ENCODE measurements at places on chromosomes 11 and 22.

DNA sequence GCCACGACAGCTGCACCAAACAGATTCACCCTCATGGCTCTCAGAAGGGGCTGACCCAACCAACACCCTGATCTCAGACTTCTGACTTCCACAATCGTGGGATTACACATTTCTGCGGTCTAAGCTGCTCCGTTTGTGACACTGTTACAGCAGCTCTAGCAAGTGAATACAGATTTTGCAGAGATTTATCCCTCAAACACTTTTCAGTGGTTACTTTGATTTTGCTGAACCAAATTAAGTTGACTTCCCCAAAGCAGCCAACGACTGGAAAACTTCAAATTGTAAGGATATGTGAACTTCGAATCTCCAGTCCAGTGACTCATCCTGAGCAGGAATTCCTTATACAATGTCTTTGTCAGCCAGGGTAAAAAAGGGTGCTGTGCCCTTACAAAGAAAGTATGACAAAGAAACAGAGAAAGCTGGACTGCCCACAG lies 14.8 kb upstream of the INCENP start:
- no peak for DNase-seq

GRCh38 chr11:112580864-112581263 lies 320.2 kb upstream of the PLET1 start:
- no peak for DNase-seq

DNA sequence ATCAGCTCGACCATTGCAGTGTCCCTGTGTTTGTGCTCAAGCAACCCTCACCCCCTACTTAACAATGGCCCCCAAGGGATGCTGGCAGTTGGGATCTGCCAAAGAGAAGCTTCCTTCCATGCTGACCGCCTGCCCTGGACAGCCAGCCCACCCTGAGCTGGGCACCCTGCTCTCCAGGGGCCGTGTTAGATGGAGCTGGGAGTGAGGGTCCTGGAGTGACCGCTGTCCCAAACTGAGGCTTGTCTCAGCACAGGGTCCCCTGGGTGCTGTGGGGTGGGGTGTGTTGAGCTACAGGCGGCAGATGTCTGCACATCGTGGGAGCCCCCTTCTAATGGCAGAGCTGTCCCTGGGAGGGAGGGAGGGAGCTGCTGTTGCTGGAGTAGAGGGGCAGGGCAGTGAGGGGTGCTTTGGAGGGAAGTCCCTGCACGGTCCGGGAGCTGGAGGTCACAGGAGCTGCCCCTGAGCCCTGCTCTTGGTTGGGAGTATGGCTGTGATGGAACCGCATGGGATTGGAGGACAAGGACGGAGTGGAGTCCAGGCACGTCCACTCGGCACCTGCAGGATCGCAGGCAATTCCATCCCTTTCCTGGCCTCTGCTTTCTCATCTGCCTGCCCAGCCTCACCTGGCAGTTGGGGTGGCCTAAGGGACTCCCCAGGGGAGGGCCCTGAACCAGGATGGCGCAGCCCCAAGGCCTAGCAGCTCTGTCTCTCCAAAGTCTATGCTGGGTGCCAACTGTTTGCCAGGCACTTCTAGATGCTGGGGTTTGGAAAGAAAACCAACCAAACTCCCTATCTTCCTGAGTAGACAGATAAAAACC lies 126.3 kb downstream of the ARHGAP8 start:
- no peak for DNase-seq

DNA sequence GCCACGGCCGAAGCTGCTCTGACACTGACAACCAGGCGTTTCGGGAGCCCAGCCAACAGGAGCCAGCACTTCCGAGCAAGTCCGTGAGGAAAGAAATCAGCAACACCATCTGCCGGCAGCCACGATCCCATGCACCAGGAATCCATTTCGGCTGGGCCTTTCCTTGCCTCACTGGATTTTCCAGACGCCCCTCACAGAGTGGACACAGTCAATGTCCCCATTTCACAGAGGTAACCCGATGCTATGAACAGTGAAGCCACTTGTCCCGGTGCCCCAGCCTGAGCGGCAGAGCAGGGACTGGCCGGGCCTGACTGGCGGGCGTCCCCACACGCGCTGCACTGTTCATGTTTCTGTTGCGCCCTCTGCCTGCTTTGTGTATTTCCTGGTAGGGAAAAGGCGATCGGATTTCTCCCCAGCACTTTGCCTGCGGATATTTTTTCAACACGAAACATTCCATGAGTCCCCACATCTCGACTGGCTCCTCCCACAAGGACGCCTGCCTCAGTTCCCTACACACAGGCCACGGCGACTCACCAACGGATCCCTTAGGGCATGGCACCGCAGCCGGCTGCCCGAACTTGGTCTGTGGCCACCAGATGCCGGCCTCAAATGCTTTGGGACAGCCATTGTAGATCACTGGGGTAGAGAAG lies 55.3 kb downstream of the TRMU start:
- DNase-seq, result peak; percentile 72

DNA sequence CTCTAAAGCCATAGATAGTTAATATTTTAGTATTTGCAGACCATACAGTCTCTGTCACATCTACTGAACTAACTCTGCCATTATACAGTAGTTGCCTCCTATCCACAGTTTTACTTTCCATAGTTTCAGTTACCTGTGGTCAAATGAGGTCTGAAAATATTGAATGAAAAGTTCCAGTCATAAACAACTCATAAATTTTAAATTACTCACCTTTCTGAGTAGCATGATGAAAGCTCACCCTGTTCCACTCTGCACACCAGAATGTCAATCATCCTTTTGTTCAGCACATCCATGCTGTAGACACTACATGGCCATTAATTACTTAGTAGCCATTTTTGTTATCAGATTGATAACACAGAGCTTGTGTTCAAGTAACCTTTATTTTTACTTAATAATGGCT lies 51.7 kb upstream of the ME3 start:
- DNase-seq, result no peak

GRCh38 chr22:49371325-49372110 lies 456.2 kb downstream of the BRD1 start:
- DNase-seq, result no peak

GRCh38 chr22:23222033-23222792 lies 41.9 kb downstream of the BCR start:
- DNase-seq, result no peak

DNA sequence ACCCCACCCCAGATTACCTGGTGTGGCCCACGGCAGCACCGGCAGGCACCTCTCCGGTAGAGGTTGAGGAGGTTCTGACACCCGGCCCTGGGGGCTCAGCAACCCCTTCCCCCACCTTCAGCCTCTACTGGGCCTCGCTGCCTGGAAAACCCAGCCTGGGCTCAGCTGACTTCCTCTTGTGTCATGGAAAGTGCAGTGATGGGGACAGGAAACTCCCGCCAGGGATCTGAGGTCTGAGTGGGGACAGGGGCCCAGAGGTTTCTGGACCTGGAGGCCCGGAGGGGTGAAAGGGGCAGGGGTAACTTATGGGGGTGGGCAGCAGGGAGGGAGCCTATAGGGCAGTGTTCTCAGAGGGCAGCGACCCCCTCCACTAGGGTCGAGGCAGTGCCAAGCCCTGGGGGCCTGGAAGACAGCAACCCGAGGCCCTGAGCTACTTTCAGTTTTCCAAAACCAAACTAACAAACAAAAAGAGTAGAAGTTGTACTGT lies 10.0 kb upstream of the CD5 start:
- no peak for DNase-seq

- no peak for DNase-seq
Measured at GRCh38 chr11:95076416-95076815, 9.7 kb downstream of the SRSF8 start.

GRCh38 chr11:132036746-132037466 lies 666.5 kb downstream of the NTM start:
- no peak for DNase-seq

GRCh38 chr22:39953101-39953500 lies 7.1 kb upstream of the TMA7B start:
- DNase-seq, result no peak

DNA sequence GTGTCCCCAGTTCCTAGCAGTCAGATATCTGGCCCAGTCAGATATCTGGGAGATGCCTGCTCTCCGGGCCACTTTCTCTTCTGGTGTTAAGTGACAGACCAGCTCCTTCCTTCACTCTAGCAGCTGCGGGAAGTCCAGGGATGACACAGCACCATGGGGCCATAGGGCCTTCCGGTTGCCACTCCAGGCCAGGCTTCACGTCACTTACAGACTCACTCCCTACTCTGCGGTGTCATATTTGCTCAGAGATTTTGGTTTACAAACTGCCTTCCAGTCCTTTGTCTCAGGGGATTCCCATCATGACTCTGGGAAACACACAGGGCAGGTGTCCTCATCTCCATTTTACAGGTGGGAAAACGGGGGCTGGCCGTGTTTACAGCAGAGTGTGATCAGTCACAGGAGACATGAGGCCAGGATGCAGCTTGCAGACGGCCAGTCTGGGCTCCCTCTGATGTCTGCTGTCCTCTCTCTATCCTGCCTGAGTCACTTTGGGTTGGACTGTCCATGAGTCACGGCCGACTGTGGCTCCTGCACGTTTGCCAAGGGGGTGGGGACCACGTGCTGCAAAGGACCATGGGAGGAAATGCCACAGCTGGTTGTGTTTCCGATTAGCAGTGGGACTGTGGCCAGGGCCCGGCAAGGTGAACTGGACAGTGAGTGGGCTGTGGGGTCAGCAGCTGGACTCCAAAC lies 8.2 kb upstream of the TBC1D22A start:
- DNase-seq, result no peak

- DNase-seq, result no peak
Measured at GRCh38 chr11:44382656-44383240, 72.8 kb upstream of the ALX4 start.

DNA sequence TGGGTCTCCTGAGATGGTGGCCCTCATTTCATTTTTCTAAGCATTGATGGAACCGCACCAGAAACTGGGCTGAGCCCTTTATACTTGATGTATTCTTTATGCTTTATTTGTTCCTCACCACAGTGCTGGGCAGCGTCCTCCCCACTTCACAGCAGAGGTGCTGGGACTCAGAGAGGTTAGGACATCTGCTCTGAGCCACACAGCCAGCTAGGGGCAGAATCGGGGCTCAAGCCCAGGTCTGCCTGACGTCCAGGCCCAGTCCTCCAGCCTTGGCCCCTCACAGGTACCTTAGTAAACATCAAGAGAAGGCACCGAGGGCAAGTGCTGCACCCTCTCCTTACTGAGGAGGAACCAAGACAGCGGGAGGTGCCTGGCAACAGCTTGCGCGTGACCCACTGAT lies 20.2 kb upstream of the SHISAL1 start:
- no peak for DNase-seq

DNA sequence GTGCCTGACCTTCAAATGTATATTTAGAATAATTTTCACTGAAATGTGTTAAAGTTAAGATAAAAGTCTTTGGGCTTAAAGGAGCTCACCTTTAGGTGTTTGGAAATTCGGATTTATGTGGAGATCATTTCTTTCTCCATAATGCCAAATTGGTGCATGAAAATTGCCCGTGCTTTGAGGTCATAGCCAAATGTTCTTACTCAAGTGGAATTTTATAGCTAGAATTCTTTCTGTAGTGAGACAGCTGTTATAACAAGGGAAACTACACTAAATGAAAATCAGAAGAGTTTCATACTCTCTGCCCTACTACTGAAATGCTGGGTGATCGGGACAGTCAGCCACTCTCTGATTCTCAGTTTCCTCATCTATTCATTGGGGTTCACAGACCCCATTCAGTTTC lies 89.5 kb upstream of the DBX1 start:
- no peak for DNase-seq

- DNase-seq, result no peak
Measured at GRCh38 chr22:19664951-19665783, 49.1 kb upstream of the SEPTIN5 start.

GRCh38 chr11:130653838-130654636 lies 205.6 kb downstream of the ADAMTS15 start:
- no peak for DNase-seq

Data from NCI-H526 (cell line).